GM23338 (cell line): ENCODE measurements at places on chromosomes 7 and 10.
A peak's percentile ranks its signal among the peaks of the same experiment; 100 is the strongest.

- DNase-seq, result no peak
These were observed 170.5 kb downstream of the CDC14C start for GRCh38 chr7:49094866-49095265.

DNA sequence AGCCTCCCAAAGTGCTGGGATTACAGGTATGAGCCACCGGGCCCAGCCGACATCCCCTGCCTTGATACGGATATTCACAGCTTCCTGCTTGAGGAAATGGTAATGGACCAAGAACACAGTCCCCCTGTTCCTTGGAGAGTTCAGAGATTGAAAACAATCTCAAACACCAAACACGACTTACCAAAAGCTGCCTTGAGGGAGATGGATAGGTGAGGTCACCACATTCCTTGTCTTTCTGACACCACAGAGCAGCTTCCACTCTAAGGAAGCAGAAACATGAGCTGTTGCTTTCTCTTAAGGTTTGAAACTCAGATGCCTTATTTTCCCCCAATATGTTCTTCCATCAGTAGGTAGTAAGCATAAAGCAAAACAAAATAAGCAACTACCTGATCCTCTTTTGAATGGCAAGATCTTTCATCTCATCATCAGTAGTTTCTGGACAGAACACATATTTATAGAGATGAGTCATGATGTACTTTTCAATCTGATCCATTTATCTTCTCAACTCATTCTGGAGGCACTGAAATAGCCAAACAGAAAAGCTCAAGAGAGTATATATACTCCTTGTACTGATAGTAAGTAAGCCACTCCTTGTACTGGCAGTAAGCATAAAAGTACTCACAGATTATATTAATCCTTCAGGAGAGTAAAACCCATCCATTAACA, 199.1 kb upstream of the KCTD7 start:
- DNase-seq, result no peak

DNA sequence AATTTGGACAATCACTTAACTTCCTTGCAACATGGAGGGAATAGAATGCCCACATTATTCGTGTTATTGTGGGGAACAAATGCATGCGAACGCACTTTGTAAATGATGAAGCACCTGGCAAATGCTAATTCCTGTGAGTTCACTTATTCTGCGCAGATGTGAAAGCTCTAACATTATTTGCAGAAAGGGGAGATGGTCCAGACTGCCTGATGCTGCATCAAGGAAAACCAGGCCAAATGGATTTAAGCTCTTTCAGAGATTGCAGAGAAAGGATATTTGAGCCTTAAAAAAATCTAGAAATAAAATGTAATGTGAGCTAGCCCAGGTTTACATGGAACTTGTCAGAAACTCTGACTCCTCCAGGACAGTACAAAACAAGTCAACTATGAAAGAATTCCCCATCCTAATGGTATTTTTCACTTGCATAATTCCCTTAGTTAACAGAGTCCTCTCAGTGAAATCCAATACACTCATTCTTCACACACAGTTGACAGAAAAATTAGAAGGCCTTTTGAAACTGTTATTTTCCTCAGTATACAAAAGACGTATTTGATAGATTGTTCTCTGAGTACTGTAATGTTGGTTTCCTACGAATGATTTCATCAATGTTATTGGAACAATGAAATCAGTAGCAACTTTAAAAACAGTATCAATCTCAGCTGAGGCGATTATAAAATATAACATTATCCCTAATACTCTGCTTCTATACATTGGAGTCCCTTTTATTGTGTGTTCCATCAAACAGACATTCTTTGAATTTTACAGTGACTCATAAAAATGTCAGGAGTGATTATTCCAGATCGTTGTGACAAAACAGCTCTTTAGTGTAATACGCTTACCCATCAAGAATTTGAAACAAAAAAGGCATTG, 136.3 kb upstream of the ANK3 start:
- no peak for DNase-seq

- DNase-seq, result no peak
These were observed 34.5 kb upstream of the RHOBTB1 start for GRCh38 chr10:60978287-60979115.

DNA sequence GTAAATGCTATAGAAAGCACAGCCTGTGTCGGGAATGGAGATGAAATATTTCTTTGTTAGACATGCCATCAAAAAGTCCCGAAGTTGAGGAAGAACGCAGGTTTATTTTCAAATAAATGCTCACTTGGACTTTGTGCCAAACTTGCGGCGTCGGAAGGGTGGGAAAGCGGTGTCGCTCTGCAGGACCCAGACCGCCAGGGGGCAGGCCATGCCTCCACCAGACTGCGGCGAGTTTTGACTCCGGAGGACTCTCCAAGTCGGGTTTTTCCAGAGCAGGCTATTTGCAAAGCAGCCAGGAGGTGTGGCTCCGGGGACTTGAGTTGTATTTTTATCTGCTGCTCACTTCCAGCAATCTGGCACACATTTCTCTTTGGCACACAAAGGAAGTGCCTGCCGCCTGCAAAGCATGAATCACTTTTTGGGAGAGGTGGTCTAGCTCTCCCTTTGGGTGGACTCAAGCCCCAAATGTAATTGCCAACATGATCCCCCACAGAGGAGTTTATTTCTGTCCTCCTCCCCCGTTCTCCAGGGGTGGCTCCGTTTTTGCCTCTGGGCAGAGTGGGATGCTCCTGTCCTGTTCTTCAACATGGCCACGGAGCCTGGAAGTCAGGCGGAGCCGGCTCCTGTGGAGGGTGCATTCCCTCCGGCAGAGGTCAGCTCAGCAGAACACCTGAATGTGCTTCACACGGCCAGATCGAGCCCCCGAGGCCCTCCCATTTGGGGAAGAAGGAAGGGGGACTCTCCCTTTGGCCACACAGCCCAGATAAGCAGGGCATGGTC, 82.3 kb upstream of the GPR26 start:
- peak; percentile 97 for DNase-seq

- DNase-seq, result no peak
These were observed 485.7 kb downstream of the PTPRN2 start for GRCh38 chr7:158101821-158102450.

DNA sequence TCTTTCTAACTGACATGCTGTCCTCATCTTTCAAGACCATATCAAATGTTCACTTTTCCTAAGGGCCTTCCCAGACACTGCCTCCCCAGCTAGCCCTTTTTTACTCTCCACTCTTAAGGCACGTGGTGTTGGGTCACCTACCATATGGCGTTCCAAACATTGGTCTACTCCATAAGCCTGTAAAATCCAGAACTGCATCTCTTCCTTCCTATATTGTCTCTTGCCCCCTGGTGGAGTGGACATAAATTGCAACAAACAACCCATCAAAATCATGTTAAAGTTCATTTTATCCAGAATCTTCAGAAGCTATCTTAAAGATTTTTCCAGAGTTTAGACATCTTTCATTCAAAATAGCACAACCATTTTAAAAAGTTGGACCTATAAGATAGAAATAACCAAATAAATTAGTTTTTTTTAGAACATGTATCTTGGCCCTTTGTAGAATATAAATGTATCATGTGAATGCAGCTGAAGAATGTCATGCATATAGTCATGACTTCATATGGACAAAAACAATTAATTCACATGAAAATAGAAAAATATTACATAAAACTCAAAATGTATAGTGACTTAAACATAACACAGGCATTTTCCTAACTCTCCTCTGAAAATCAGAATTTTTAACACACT, 180.6 kb upstream of the CHRM2 start:
- DNase-seq, result peak; percentile 54

DNA sequence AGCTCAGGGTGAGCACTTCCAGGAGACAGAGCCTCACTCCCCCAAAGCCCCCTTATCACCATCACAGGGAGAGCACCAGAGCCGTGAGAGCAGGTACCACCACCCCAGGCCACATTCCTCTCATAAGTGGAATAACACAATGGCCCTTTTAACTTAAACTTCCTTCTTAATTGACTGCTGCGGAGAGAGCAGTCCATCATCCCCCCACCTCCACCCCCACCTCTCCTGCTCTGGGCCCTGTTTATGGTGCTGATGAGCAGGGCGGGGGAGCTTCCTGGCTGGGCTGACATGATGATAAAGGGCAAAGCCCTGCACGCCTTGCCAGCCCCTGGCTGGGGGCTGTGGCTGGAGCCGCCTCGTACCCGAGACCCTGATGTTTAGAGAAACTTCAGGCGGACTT, 81.4 kb upstream of the PODXL start:
- peak; percentile 49 for DNase-seq

DNA sequence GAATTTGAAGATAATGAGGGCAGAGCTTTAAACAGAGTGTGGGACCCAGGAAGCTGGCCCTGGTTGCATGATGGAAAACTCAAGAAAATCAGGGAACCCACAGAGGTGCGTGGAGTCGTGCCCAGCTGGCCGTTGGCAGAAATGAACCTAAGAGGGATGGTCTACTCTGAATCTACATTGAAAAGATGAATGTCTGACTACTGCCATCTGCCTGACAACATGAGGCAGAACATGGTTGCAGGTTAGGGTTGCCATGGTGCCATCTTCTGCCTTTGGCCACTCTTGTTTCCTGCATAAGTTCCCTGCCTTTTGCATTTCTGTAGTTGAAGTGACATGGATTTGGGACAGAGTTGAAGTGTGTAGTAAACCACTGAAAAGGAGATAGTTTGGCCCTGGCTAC, 138.5 kb upstream of the COBL start:
- no peak for DNase-seq

DNA sequence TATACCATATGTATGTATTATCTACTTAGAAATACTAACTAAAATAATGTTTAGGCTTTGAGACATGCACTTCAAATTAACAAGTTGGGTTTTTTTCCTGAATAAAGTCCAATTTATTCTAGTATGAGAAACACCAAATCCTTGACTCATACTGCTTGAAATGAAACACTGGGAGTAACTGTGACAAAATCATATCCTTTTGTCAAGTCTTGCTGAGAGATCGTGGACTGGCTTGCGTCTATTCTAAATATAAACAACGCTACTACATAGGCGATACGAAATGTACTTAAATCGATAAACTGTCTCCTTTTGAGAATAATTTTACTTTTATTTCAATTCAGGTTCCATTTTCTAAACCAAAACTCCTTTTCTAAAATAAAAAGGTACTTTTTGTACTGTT, 16.3 kb downstream of the SMURF1 start:
- no peak for DNase-seq

DNA sequence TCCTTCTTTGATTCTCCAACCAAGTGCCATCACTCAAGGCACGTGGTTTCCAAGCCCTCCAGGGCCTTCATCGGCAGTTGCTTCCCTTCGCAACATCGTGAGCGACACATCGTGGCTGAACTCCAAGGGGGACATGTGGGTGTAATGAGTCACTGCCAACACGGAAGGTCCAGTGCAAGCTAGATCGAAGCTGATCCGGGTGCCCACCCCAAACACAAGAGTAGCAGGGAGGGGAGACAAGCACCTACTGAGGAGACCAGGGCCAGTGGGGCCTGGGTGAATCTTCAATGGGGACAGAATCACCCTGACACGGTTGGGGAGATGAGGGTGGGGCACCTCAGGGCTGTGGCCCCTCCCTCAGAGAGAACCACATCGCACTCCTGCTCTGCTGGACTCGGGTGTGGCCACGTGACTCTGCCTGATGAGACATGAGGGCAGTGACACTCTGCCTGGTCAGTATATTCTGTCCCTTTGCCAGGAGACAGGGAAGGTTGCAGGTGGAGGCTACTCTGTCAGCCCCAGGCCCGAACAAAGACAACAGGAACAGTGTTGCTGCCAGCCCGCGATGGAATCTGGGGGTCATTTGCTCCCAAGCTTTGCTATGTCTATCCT, 36.8 kb upstream of the HSPA12A start:
- DNase-seq, result no peak

DNA sequence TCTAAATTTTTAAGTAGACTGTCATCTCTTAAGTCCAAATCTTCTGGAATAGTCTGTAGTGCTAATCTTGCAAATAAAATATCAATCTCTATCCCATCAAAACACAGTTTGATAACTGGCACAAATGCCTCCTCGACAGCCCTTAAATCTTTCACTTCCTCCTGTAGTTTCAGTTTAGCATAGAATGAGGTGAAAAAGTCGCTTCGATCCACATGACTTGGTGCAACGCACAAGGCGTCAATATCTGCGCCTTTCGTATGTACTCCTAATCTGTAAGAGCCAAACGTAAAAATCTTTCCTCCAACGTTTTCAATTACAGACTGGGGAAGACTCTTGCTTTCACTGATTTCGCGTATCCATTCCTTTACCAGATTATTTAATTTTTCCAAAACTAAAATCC, 603 bp downstream of the PAPOLB start:
- DNase-seq, result no peak

DNA sequence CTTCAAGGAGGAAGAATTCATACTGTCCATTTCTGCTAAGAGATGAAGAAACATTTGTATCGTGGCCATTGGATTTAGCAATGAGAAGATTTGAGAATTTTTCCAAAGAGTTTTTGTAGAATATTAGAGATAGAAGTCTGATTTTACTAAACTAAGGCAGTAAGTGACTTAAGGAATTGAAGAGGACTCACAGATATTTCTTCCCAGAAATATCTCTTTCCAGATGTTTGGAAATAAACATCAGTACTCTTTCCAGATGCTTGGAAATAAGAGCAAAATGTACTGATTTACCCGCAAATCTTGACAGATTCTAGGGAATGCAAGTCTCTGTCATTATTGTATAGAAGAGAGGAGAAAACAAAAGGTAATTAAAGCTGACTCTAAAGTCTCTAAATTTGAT, 91.3 kb downstream of the IMMP2L start:
- DNase-seq, result no peak

DNA sequence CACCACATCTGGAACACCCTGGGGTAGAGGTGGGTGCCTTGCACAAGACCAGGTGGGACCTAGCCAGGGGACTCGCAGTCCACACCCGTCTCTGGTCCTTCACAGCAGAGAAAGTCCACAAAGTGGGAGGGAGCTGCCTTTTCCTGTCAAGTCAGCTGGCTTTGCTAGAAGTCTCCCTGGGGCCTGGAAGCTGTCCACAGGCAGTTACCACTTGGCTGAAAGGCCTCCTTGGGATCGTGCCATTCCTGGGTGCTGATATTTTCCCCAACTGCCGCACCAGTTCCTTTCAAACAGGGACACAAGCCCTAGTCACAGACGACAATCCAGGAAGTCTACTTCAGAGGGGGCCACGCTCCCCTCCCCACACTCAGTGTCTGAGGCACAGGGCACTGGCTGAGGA, 75.4 kb downstream of the AFAP1L2 start:
- DNase-seq, result no peak

DNA sequence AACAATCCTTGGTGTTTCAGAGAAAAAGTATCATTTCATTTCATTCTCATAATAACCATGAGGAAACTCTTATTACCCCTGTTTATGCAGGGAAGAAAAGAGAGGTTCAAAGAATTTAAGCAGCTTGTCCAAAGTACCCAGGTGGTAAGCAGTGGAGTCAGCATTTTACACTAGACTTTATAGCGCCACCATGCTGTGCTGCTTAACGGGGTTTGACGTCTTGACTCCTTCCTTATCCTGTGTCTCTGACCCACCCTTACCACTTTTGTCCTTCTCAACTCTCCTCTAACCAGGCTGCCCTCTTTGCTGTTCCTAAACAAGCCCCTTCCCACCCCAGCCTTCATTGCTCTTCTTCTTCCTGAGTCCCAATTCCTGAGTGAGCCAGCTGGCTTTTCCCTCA, 117.0 kb upstream of the AHR start:
- peak; percentile 43 for DNase-seq

- DNase-seq, result no peak
These were observed 90.5 kb upstream of the POM121L12 start for GRCh38 chr7:52944921-52945320.
